IMR-90 (cell line): ENCODE measurements at places on chromosomes 6 and 20. TPM values are rescaled to one million over a fixed set of nuclear protein-coding genes. Genes with fewer than 3 reads are reported as not detected.
A peak's percentile ranks its signal among the peaks of the same experiment; 100 is the strongest.

Gene BTNL2
- not detected in 2 replicates for total RNA-seq

Gene PTCRA
- total RNA-seq: not detected in 2 replicates

Gene HLA-DPB1
- 5.8 and 7.7 TPM in 2 replicates for total RNA-seq

Gene HLA-DRB5
- not detected in 2 replicates for total RNA-seq

Gene CCN6
- total RNA-seq: not detected in 2 replicates

Gene DDX43
- under 0.01 TPM in 1 of 2 replicates, not detected in the other for total RNA-seq

Gene ZHX3
- total RNA-seq: 28.0 and 28.3 TPM in 2 replicates

- peak; percentile 19 for DNase-seq
These were observed 177.9 kb downstream of the COL9A1 start for GRCh38 chr6:70124882-70125545.

DNA sequence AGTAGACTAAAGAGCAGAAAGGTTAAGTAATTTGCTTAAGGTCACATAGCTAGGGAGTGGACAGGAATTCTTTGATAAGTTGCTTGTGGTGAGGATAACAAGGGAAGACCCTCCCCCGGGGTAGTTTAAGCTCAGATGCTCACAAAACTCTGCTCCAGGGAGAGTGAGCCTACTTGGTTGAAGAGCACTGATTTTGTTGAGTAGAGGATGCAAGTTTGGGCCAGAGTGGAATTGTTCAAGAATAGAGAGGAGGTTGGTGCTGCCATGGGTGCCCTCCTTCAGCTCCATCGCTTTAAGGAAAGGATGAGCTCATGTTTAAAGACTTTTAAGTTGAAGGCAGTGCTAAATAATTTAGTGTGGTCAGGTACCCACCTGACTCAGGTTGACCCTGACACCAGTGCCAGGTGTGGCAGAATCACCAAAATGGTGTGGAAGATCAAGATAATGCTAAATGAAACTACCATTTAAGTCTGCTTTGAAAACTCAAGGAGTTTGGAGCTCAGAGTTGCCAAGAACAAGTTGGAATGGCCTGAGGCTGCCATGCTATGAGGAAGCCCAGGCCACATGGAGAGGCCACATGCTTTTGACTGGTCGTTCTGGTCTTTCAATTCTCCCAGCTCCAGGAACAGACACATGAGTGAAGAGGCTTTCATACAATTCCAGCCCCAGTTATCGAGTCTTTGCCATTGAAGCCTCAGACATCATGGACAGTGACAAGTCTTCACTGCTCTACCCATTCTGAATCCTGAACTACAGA, 8.0 kb upstream of the TCF15 start:
- DNase-seq: no peak

- DNase-seq: no peak
These were observed 697 bp upstream of the CEP43 start for GRCh38 chr6:166998256-166999144.

GRCh38 chr6:166567813-166568212, 18.7 kb downstream of the RAMACL start:
- DNase-seq: no peak

DNA sequence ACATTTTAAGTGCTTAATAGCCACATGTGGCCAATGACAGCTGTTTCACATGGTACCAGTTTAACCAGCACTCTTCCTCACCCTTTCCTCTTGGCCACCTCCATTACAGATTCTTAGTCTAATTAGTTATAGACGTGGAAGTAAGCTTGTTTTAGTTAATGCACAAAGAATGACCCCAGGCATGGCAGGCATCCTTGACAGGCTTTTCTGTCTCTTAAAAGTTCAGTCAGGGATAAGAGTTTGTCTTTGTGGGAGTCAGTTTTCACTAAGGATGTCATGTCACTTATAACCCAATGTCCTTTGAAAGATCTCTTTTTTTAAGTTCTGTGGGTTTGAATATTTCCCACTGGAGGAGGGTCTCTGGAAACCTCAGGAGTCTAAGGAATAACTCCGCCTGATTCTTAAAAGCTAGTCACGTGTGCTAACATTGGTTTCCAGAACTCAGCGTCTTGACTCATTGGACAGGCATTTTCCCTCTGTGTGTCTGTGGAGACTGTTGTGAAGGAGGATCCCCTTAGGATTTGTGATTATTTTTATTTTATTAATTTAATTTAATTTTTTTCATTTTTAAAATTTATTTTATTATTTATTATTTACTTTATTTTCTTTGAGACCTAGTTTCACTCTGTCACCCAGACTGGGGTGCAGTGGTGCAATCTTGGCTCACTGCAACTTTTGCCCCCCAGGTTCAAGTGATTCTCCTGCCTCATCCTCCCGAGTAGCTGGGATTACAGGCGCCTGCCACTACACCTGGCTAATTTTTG, 171.4 kb downstream of the ZFAND3 start:
- peak; percentile 88 for DNase-seq

DNA sequence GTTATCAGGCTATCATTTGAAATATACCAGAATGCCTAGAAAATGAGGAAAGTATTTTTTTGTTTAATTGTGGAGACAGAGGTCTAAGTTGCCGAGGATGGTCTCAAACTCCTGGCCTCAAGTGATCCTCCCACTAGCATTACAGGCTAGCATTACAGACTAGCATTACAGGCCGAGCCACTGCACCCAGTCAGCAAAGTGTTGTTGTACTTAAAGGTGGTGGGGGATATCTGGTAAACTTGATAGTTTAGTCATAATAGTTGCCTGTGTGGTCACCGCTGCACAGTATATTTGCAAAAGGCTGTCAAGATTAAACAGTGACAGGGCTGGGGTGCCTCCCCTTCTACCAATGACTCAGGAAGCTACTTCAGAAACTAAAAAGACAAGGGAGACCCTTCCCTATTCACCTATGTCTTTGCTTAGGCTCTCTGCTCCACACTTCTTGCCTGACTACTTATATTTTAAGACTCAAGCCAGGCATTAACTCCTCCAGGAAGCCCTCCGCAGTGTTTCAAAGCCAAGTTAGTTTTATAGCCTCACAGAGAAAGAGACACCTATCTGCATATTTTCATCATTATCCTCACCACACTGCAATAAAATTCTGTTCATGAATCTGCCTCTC, 3.1 kb upstream of the AKIRIN2 start:
- DNase-seq: peak; percentile 80

- peak; percentile 8 for DNase-seq
These were observed 443.8 kb upstream of the MANEA start for GRCh38 chr6:95133578-95133977.

GRCh38 chr6:33856655-33857054, 52.9 kb upstream of the MLN start:
- no peak for DNase-seq

DNA sequence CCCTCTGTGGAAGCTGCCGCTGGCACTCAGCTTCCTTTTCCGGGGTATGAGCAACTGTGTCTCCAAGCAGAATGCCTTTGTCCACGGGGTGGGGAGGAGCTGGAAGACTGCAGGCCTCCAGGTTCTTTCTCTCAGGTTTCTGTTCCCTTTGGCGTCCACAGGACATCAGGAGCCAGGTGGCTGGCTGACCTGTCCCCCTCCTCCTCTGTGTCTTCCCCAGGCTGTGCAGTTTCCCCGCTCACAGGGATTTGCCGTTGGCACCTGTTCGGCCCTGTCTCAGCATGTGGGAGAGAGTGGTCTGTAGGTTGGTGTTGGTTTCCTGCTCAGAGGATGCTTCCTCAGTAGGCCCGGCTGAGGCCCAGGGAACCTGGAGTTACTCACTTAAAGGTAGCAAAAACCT, 43.5 kb downstream of the CDS2 start:
- no peak for DNase-seq

- no peak for DNase-seq
These were observed 231.8 kb upstream of the QKI start for GRCh38 chr6:163182696-163183095.

GRCh38 chr6:39821742-39822532, 29.8 kb downstream of the DAAM2 start:
- DNase-seq: no peak

GRCh38 chr6:87798393-87799278, 96.6 kb upstream of the AKIRIN2 start:
- DNase-seq: no peak
